Left lung (tissue), 14 donors: ENCODE measurements at places on chromosomes 16 and 17. TPM values are rescaled to one million over a fixed set of nuclear protein-coding genes. Genes with fewer than 3 reads are reported as not detected.

GRCh38 chr17:20189302-20189701 is 180.1 kb downstream of the SPECC1 start:
- no peak for DNase-seq

DNA sequence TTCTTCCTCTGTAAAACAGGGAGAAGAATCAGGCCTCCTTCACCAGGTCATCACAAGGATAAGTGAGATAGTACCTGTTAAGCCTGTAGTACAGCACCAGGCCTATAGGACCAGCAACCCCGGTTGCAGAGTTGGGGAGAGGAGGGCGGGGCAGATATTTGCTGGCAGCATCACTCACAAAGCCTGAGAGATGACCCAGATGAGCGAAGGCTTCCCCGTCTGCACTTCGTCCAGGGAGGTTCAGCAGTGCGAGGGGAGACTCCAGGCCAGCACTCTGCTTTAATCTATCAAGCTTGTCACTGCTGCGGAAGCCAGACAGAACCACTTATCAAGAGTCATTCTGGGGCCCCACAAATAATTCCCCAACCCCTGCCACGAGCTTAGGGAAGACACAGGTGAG is 15.8 kb upstream of the RBBP6 start:
- DNase-seq: no peak

GRCh38 chr17:79729761-79730160 is 982 bp upstream of the ENPP7 start:
- no peak for DNase-seq

- DNase-seq: no peak
Observed at GRCh38 chr17:64051153-64051552, 30.7 kb upstream of the ICAM2 start.

The MYH3 gene
- 5.8 TPM for polyA plus RNA-seq

DNA sequence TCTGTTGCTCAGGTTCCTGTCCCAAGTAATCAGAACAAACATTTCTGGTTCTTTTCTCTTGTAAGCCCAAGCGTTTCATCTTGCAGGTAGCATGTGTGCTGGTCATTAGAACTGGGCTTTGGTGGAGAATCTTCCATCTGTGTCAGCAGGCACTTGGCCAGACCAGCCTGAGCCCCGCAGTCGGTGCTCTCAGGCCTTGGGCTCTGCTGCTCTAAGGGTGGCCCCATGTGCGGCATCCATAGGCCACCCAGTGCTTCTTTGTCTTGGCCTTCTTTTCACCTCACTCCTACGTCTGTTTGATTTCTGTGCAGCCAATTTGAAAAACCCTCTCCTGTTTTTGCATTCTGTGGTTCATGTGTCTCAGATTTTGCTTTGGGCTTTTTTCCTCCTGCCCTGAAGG is 51.6 kb downstream of the PLD6 start:
- DNase-seq: no peak

DNA sequence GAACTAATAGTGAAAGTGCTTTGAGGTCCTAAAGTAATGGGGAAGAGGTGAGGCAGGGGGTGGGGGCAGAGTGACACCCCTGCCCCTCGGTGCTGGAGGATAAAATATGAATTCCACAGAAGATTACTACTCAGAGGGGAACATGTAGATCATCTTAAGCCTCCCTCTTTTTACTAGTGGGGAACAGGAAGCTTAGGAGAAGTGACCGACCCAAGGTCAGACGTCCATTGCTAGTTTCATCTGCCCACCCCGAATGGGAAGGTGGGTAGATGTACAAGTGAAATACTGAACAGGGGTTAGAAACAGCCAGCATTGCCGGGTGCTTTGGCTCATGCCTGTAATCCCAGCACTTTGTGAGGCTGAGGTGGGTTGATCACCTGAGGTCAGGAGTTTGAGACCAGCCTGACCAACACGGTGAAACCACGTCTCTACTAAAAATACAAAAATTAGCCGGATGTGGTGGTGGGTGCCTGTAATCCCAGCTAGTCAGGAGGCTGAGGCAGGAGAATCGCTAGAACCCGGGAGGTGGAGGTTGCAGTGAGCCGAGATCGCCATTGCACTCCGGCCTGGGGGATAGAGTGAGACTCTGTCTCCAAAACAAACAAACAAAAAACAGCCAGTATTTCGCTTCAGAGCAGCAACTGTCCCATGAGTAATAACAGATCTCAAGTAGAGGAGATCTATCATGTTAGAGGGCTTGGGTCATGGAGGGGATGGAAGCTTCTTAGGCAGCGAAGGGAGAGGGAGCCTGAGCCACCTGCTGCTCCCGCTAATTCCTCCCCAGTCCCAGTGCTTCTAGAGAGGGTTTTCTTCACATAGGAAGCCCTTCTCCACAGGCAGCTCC is 1.2 kb upstream of the NR1D1 start:
- no peak for DNase-seq

DNA sequence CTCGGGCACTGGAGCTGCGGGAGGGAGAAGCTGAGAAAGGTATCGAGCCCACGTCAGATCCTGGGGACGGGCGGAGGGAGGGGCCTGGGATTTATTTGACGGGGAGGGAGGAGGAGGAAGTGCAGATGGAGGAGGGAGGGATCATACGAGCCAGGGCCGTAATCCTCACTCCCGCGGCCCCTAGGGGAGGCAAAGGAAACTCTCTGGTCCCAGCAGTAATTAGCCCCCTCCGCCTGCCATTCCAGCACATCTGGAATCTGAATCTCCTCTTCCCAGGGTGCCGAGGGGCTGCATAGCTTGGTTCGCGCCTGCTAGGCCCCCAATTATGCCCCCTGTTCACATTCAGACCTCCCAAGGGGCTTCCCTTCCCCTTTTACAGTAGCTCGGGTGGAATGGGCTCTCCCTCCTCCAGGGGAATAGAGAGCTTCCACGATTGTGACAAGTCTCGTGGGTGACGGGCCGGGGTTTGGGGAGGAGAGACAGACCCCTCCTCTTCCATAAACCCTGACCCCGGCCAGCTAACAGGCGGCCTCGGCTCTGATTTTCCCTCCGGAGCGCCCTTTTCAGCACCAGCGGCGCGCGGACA is at the start of gene SEZ6L2:
TSS of gene SEZ6L2 (minus strand) at position 35 of the 586 bp plus-strand sequence. CDS start 531 bp downstream, outside the sequence.
- DNase-seq: peak; percentile 73

- peak; percentile 92 for DNase-seq
Observed at GRCh38 chr17:59521465-59522126, 43.8 kb upstream of the DHX40 start.

DNA sequence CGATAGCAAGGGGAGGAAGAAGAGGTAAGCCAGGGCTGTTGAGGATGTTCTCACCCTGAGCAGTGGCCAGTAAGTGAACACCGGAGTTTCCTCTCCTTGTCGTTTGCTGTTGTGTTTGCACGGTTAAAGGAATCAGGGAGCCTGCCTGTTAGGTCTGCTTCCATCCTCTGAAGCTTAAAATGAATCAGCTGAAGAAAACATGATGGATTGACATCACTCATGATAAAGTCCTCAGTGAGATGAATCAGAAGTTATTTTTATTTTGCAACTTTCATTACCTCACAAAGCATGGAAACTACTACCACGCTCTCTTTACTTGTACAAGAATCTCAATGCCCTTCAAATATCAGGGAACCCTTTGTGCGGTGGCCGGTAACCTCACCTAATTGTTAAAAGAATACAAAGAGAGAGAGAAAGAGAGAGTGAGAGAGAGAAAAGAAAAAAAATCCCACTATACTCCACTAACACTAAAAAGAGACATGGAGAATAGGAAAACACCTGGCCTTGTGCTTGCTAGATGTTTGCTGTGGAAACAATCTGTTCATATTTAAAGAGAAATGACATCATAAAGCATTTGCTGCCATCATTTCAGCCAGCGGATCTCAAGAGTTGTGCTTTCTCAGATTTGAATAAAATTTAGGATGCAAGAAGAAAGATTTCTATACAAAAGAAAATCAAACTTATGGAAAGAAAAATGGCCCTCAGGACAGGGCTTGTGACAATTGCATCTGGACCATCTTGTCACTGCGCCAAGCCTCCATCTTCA is 441.6 kb upstream of the SALL1 start:
- DNase-seq: no peak

The SHPK gene
- 14.6 TPM for polyA plus RNA-seq

DNA sequence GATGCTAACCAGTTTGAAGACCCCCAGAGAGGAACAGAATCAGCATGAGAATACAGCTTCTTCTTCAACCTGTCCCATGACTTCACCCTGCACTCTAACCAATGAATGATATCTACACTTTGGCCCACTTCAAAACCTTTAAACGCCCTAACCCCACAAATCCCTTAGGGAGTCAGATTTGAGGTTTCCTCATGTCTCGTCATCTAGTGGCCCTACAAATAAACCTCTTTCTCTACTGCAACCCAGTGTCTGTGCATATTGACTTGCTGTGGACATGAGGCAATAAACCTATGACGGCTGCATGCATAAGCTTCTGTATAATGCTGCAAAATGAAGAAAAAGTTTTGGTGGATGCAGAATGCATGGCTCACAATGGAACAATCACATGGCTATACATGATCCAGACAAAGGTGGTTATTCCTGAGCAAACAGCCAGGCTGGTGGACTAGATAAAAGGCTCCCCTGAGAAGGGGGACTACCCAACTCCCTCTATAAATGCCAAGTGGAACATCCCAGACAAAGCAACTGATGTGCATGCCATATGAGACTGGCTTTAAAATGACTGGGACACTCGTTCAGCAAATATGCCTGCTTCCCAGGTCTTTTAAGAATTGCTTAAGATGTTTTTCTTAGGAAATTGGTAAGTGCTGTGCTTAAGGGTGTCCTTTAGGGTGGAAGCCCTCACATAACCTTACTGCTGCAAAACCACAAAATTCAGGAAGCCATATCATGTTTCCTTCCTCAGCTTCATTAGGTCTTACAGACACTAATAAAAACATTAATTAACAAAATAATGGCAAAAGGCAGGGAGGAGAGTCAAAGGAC is 12.2 kb downstream of the N4BP1 start:
- no peak for DNase-seq

DNA sequence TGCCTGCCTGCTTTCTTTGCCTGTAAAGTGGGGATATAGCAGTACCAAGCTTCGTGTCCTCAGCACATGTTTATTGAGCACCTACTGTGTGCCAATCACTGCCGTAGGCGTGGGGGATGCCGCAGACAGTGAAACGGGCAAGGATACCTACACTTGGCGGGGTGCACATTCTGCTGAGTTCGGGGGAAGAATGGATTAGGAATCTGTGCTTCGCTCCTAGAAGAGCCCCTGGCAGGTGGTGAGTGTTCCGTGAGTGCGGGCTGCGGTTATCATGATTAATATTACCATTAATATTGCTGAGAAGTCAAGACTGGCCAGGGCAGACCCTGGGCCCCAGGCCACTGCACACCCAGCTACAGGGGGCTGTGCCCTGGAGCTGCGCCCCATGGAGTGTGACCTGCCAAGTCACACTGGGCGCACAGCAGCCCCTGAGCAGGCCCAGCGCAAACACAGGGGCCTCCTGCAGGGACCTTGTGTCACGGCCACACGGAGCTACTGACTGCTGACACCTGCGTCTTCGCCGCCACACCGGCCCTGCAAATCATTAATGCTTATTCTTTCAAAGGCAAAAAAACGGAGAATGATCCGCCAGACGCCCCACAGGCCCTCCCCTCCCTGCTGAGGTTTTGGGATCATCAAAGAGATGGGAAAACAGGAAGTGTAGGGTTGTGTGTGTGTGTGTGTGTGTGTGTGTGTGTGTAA is 213.4 kb upstream of the GSE1 start:
- no peak for DNase-seq

- no peak for DNase-seq
Observed at GRCh38 chr16:51763072-51763661, 612.1 kb upstream of the SALL1 start.

DNA sequence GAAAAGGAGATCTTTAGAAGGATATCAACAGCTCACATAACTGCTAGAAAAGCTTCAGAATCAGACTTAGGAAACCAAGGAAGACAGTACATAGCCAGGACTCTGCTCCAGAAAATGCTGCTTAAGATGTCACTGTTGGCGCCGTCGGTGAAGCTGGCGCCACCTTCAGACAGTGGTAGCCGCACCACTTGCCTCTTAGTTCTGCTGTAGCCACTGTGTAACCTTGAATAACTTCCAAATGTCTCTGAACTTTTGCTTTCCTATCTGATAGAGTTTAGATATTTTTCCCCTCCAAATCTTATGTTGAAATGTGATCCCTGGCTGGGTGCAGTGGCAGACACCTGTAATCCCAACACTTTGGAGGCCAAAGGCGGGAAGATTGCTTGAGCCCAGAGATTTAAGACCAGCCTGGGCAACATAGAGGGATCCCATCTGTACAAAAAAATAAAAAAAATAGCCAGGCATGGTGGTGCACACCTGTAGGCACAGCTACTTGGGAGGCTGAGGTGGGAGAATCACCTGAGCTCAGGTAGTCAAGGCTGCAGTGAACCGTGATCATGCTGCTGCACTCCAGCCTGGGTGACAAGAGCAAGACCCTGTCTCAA is 6.3 kb upstream of the USP31 start:
- no peak for DNase-seq

The BRIP1 gene
- polyA plus RNA-seq: 10.8 TPM

- DNase-seq: no peak
Observed at GRCh38 chr17:68695659-68696058, 94.5 kb upstream of the FAM20A start.

The NSRP1 gene
- polyA plus RNA-seq: 36.1 TPM

- no peak for DNase-seq
Observed at GRCh38 chr17:10739386-10739785, 9.6 kb upstream of the TMEM220 start.

DNA sequence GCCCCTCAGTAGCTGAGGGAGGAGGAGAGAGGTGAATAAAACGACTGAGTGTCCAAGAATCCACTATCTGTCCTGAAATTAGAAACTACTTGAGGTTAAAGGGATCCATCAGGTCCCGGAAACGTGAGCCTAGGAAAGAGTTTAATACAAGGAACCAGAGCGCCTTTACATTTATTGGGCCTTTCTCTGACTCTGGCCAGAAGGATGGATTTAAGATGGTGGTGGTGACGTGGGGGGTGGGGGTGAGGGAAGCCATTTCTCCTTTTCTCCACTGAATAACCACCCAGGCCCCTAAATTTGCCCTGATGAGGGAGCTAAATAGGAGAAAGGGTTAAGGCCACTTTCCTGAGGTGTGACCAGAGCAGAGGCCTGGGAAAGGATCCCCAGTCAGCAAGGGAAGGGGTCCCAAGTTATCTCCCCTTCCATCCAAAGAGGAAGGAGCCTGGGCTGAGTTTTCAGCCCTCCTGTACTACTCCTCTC is 1.0 kb upstream of the HOXB9 start:
- DNase-seq: no peak

GRCh38 chr17:807523-808294 is 25.6 kb downstream of the MRM3 start:
- DNase-seq: no peak

GRCh38 chr17:10072556-10073425 is 125.6 kb downstream of the GAS7 start:
- DNase-seq: no peak

The HYDIN gene
- 11.6 TPM for polyA plus RNA-seq

- peak; percentile 62 for DNase-seq
Observed at GRCh38 chr16:18983565-18984434, at the start of gene TMC7. Gene TMC7, plus strand, starts transcription at chr16:18983934. Its CDS starts 130 bp downstream, at chr16:18984064.

The KRTAP4-3 gene
- polyA plus RNA-seq: not detected

The ZSCAN10 gene
- polyA plus RNA-seq: not detected

The KCNJ18 gene
- not detected for polyA plus RNA-seq

DNA sequence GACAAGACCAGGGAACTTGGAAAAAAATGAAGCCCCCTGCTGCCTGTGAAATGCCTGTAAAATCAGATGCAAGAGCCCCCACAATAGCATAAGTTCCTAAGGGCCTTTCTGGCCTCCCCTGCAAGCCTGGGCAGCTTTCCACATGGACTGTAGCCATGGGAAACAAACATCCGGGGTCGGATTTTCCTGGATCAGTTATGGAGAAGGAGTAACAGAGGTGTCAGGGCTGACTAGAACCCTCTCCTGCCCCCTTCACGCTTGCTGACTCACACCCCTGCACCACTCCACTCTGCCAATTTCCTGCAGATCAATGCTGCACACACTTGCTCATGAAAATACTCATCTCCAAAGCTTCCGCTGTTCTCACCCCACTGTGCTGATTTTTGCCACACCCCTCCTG is 258.6 kb downstream of the CBLN1 start:
- no peak for DNase-seq
